Esophagus squamous epithelium (tissue), 5 donors: ENCODE measurements at places on chromosomes 2 and 18.

GRCh38 chr2:53018825-53019425, 748.7 kb upstream of the CHAC2 start:
- H3K4me3 ChIP-seq, result no peak overlapping the region
- no peak overlapping the region for H3K27ac ChIP-seq
- H3K36me3 ChIP-seq, result no peaks in the 10 kb centered on the region
- no peaks in the 10 kb centered on the region for H3K4me1 ChIP-seq
- no peaks in the 10 kb centered on the region for H3K27me3 ChIP-seq
- DNase-seq, result no peak

DNA sequence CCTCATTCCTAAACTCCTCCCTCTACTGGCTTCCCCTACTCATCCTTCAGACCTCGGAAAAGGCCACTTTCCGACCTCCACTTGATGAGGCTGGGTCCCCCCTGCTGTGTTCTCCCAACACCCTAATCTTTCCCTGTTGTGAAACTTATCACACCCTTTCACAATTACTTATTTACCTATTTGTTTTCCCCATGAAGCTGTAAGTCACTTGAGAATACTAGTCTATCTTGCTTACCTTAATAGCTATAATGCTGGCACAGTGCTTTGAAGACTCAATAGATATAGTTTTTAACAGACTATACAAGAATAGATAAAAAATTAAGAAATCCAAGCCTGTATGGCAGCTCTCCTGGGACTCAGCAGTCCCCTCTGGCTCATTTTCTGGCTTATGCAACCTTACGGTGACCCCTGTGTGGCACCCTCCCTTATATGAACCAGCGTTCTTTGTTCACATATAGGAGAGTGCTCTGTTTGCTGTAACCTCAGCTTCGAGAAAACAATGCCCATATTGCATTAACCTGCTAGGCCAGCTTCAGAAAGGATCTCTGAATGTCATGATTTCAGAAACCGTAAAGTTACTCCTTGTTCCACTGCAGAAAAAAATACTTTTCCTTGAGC, 220.4 kb upstream of the PKDCC start:
- H3K27me3 ChIP-seq, result peaks cover 46% of the 10 kb centered on the region
- H3K27ac ChIP-seq, result no peak overlapping the region
- DNase-seq, result no peak
- H3K4me3 ChIP-seq, result no peak overlapping the region
- no peaks in the 10 kb centered on the region for H3K4me1 ChIP-seq
- H3K36me3 ChIP-seq, result no peaks in the 10 kb centered on the region

GRCh38 chr18:55228191-55228590, 268.9 kb upstream of the CCDC68 start:
- H3K4me1 ChIP-seq, result no peaks in the 10 kb centered on the region
- no peak for DNase-seq
- H3K27ac ChIP-seq, result no peak overlapping the region
- no peaks in the 10 kb centered on the region for H3K27me3 ChIP-seq

DNA sequence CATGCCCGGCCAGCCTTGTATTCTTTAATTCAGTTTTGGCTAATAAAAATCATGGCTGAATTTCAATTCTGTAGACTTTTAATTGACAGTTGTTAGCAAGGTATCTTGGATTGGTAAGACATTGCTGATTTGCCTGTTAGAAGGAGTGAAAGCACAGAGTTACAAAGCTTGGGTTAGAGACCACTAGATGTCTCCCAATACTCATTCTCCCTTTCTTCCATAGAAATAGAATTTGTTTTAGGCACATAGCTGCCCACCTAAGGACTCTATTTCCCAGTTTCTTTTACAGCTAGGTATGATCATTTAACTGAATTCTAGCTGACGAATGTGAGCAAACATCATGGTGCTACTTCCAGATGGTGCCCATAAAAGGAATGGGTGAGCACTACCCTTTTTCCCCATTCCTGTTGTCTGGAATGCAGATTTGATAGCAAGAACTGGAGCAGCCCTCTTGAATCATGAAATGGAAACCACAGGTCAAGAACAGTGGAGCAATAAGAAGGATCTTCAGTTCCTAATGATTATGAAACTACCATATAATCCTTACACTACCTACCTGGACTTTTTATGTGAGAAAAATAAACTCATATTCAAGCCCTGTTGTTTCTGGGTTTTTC, 17.5 kb downstream of the PECR start:
- H3K4me1 ChIP-seq, result no peaks in the 10 kb centered on the region
- no peak overlapping the region for H3K4me3 ChIP-seq
- DNase-seq, result no peak
- H3K27me3 ChIP-seq, result no peaks in the 10 kb centered on the region
- H3K27ac ChIP-seq, result no peak overlapping the region
- no peaks in the 10 kb centered on the region for H3K36me3 ChIP-seq

GRCh38 chr2:3665886-3666612, 8.0 kb downstream of the ALLC start:
- DNase-seq, result no peak
- H3K4me3 ChIP-seq, result no peak overlapping the region
- peaks cover 16% of the 10 kb centered on the region for H3K27me3 ChIP-seq
- no peaks in the 10 kb centered on the region for H3K4me1 ChIP-seq
- H3K27ac ChIP-seq, result no peak overlapping the region
- H3K36me3 ChIP-seq, result no peaks in the 10 kb centered on the region

GRCh38 chr2:27701676-27702075, 38.0 kb downstream of the SLC4A1AP start:
- no peak overlapping the region for H3K4me3 ChIP-seq
- H3K27ac ChIP-seq, result no peak overlapping the region
- peaks cover 22% of the 10 kb centered on the region for H3K36me3 ChIP-seq

DNA sequence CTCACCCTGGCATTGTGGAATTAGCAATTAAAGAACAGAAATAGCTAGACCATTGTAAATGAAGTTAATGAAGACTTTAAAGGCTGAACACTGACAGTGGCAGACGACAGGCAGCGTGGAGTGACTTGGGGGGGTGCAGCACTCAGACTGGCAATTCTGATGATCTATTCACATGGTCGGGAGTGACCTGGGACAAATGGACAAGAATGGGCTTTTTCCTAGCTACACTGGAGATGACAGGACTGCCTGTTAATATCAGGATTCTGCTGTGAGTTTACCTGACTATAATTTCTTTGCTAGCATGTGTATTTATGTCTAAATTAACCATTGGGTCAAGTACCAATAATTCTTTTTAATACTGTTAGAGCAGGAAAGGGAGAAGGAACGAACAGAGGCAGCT, 199.6 kb downstream of the FBXO15 start:
- no peaks in the 10 kb centered on the region for H3K36me3 ChIP-seq
- H3K4me1 ChIP-seq, result no peaks in the 10 kb centered on the region
- H3K27me3 ChIP-seq, result no peaks in the 10 kb centered on the region
- H3K4me3 ChIP-seq, result no peak overlapping the region

DNA sequence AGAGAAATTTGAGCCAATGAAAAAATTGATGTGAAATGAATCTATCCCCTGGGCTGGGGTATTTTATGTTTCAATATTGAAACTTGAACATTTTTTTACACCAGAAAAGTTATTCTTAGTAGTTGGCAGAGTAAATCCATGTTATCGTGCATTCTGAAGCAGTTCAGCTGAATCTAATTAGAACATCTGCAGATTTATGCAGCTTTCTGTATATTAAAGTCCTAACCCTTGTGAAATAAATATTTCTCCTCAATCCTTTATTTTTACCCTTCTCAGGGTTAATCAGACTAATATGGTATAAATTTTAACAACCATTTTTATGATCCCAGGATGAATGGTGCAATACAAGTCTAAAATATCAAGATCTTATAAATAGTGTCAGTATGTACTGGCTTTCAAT, 69.5 kb downstream of the CDH20 start:
- peaks cover 4% of the 10 kb centered on the region for H3K4me1 ChIP-seq
- H3K36me3 ChIP-seq, result no peaks in the 10 kb centered on the region
- H3K27ac ChIP-seq, result no peak overlapping the region
- DNase-seq, result no peak
- H3K27me3 ChIP-seq, result no peaks in the 10 kb centered on the region
- H3K4me3 ChIP-seq, result no peak overlapping the region

- H3K36me3 ChIP-seq, result no peaks in the 10 kb centered on the region
- no peak overlapping the region for H3K27ac ChIP-seq
- DNase-seq, result no peak
- H3K4me3 ChIP-seq, result no peak overlapping the region
These were observed 317.4 kb upstream of the UBE2E3 start for GRCh38 chr2:180662941-180663471.

DNA sequence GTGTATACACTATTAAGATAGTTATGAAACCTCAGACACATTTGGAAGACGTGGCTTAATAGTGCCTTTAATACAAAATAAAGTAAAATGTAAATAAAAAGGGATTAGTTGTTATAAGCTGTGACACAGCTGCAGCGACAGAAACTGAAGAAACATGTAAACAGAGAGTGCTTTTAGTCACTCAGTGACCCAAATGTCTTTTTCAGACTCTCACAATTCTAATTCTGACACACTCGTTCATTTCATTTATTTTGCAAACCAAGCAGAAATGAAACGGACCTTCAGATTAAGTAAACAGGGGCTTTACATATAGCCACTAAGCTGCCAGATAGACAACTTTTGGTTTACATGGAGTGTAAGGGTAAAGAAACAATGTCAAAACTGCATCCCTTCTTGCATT, 181.0 kb upstream of the ETAA1 start:
- H3K27ac ChIP-seq, result peak overlapping the region; percentile 4
- no peak for DNase-seq
- H3K4me1 ChIP-seq, result no peaks in the 10 kb centered on the region
- no peak overlapping the region for H3K4me3 ChIP-seq
- no peaks in the 10 kb centered on the region for H3K27me3 ChIP-seq

- H3K4me3 ChIP-seq, result no peak overlapping the region
- no peak overlapping the region for H3K27ac ChIP-seq
- DNase-seq, result no peak
- no peaks in the 10 kb centered on the region for H3K4me1 ChIP-seq
- H3K36me3 ChIP-seq, result no peaks in the 10 kb centered on the region
- peaks cover 13% of the 10 kb centered on the region for H3K27me3 ChIP-seq
These were observed 374.5 kb upstream of the HS6ST1 start for GRCh38 chr2:128692895-128693742.

DNA sequence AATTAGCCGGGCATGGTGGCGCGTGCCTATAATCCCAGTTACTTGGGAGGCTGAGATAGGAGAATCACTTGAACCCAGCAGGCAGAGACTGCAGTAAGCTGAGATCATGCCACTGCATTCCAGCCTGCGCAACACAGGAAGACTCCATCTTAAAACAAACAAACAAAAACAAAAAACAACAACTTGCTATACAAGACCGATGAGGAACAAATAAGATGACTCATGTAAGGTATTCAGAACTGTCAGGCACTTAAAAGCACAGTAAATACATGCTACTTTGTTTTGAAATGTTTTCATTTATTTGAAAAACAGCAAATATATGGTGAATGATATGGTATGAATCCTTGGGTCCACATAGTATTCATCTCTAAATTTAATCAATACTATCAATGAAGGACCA, 66.7 kb downstream of the TRIP12 start:
- DNase-seq, result no peak
- no peaks in the 10 kb centered on the region for H3K27me3 ChIP-seq
- peaks cover 5% of the 10 kb centered on the region for H3K4me1 ChIP-seq
- no peak overlapping the region for H3K4me3 ChIP-seq
- peaks cover 7% of the 10 kb centered on the region for H3K36me3 ChIP-seq
- no peak overlapping the region for H3K27ac ChIP-seq

- no peaks in the 10 kb centered on the region for H3K4me1 ChIP-seq
- no peak for DNase-seq
- H3K27ac ChIP-seq, result no peak overlapping the region
- no peak overlapping the region for H3K4me3 ChIP-seq
These were observed 99.5 kb upstream of the CCDC85A start for GRCh38 chr2:56084111-56084901.

DNA sequence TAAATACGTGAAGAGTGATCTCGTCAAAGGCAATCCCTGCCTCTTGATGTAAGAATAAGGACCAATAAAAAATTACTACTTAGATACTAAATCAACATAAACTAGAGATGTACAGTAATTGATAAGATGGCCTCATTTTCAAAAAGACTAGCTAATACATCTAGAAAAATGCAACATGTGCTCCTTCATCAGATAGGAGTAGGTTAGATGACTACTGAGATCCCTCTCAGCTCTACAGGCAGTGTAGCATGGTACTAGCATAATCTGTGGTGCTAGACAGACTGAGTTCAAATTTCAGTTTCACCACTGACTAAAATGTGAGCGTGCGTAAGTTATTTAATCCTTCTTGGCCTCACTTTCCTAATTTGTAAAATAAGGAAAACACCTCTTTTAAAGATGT, 82.6 kb upstream of the FRZB start:
- DNase-seq, result no peak
- H3K27me3 ChIP-seq, result no peaks in the 10 kb centered on the region
- H3K4me1 ChIP-seq, result peaks cover 8% of the 10 kb centered on the region
- H3K4me3 ChIP-seq, result no peak overlapping the region

DNA sequence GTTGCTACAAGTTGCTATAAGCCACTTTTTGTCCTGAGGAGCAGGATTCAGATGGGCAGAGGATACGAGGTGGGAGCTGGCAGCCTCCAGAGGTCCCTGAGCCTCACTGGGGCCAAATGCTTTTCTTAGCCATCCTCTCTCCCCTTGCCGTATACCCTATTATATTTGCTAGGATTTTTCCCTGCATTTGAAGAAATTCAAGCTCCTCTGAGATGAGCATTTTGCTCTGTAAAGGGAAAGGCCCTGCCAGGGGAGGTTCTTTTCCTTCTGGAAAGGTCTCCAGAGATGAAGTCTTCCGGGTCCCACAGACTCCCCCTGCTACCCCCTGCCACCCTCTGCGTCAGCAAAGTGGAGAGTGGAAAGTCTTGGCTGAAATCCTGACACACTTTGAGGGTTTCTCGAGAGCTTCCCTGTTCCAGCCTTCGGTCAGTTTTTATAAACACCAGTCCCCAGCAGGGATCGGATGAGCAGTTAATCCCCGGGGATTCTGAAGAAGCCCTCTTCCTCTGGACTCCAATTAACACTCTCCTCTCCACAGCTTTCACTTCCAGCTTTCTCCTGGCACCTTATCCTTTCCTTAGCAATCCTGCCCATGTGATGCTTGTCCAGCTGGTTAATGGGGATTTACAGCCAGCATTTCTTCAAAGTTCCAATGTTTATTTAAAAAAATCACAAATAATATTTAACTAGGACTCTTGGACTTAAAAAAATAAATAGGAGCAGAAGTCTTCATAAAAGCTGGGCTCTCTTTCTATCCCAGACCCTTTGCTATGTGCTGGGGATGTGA, 13.1 kb downstream of the CYRIA start:
- peaks cover 74% of the 10 kb centered on the region for H3K4me1 ChIP-seq
- no peaks in the 10 kb centered on the region for H3K27me3 ChIP-seq
- no peak overlapping the region for H3K4me3 ChIP-seq
- H3K36me3 ChIP-seq, result no peaks in the 10 kb centered on the region
- no peak for DNase-seq

DNA sequence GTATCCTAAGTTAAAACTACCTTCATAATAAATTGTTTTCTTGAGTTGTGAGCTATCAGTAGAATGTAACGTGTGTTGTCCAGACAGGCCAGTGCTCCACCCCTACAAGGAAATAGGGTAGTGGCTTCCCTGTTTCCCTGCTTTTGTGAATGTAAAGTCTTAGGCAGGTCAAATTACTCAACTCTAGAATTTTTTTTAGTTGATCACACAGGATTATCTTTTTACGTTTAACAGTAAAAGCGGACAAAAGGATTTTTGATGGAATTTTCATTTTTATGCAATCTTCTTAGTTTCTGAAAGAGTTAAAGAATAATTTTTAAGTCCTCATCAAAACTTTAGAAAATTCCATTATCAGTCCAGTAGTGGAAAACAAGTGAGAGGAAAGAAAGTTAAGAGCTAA, 38.2 kb downstream of the GPD2 start:
- H3K27ac ChIP-seq, result peak overlapping the region; percentile 57
- H3K4me3 ChIP-seq, result no peak overlapping the region
- peaks cover 5% of the 10 kb centered on the region for H3K36me3 ChIP-seq
- no peaks in the 10 kb centered on the region for H3K4me1 ChIP-seq
